ENCODE measurements at places on chromosomes 6 and 20.

GRCh38 chr6:45644720-45645119, 267.0 kb upstream of the SUPT3H start:
- no peak for DNase-seq

DNA sequence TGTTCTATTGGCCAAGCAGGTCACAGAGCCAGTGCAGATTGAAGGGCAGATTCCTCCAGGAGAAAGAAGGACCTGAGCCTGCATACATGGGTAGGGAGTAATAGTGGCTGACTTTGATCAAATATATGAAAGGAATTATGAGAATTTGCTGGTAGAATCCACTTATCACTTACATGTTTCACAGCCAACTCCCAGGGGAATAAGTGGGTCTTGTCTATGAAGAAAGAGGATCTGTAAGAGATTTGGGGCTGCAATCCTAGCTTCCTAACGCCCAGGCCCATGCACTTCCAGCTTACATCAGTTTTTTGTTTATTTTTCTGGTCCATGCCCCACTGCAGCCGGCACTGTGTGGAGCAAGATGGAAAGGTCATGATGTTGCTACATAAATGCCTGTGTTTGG, 107.9 kb upstream of the SYNDIG1 start:
- DNase-seq: no peak

- DNase-seq: no peak
These were observed 42.3 kb downstream of the TBPL1 start for GRCh38 chr6:133995296-133995695.

- no peak for DNase-seq
These were observed 15.2 kb upstream of the SIRT5 start for GRCh38 chr6:13559251-13559650.

DNA sequence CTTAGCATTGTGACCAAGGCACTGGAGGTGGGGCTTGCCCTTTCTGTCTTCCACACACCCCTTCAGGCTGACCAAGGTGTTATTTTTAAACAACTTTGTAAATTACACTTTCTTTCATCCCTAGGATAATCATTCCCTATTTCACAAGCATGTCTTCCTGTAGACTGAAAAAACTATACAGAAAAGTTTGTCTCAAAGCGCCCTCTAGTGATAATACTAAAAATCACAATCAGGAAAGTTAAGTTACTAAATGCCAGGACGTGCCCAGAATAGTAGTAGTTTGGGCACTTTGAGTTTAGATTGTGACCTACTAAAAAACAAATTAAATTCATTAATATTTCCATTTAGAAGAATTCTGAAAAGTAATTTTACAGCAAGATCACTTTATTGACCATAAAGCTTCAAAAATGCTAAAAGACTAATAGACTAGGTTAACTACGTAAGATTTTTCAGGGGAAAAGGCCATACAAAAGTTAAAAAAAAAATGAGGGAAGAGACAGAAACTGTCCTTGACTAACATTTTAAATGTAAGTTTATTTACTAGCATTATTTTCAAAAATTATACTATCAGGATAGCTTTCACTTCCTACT, 123.3 kb upstream of the DUSP22 start:
- no peak for DNase-seq

- no peak for DNase-seq
These were observed 9.0 kb upstream of the RALGAPA2 start for GRCh38 chr20:20721489-20721888.

DNA sequence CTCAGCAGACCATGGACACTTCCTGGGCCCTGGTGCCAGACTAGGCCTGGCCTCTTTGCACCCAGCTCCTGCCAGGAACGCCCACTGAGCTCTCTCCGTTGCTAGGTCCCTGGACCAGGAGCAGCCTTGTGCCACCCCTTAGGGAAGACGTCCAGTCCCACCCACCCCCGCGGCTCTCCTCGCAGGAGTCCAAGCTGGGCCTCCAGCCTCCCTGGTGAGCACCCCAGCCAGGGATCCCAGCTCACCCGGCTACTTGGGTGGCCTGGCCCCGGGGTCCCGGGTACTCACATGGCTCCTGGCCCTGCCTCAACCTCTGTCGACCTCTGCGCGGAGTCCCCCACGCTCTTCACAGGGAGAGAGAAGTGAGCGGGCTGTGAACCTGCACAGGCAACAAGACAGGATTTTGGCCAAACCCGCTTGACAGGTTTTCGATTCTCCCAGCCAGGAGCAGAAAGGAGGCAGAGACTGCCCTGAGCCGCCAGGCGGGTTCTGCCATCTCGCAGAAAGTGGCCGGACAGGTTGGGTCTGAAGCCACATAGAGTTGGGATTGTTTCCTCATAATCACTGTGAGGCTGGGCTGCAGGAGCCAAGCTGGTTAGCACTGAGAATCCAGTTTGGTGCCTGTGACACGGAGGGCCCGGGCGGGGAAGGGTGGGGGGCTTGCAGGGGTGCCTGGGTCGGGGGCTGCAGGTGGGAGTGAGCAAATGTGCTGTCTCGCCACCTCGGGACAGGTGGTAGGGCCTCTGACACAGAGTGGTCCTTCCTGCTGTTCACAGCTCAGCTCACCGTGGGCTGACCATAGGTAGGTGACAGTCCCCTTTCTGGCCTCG, at the start of gene RBBP8NL:
Gene RBBP8NL, minus strand, starts transcription at position 368 of the 830 bp plus-strand sequence. CDS start 7,892 bp downstream, outside the sequence.
- no peak for DNase-seq

DNA sequence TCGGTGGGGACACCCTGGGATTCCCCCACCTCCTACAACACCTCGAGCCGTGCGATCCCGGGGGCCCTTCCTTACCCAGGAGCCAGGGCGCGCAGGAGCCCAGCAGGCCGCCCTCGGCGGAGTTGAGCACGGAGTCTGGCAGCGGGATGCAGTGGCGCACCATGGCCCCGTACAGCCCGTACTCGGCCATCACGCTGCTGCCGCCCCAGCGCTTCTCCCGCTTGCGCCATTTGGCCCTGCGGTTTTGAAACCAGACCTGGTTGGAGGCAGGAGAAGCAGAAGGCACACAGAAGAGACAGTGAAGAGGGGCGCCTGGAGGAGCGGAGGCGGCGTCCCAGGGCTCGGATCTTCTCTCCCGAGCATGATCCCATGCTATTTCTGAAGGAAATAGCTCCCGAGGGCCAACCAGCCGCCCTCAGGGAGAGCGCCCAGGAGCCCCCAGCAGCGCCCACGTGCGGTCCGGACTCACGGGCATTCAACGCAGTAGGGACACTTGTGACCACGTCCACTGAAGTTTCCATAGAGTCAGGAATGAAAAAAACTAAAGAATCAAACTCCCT, 4.3 kb downstream of the VSX1 start:
- DNase-seq: no peak

- no peak for DNase-seq
These were observed 168.0 kb downstream of the GJA1 start for GRCh38 chr6:121603486-121603885.

DNA sequence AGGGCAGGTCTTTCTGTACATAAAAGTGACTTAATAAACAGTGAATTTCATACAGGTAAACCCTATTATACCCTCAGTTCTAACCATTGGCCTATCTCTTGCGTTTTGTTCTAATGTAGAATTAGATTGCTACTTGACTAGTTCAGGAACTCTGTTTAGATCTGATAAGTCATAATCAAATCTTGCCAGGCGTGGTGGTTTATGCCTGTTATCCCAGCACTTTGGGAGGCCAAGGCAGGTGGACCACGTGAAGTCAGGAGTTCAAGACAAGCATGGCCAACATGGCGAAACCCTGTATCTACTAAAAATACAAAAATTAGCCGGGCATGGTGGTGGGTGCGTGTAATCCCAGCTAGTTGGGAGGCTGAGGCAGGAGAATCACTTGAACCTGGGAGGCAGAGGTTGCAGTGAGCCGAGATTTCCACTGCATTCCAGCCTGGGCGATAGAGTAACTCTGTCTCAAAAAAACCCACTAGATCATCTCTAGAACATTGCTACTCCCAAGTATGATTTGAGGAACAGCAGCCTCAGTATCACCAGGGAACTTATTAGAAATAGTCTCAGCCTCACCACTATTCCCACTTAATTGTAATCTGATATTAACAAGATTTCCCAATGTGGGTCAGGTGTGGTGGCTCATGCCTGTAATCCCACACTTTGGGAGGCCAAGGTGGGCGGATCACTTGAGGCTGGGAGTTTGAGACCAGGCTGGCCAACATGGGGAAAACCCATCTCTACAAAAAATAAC, 12.2 kb downstream of the GTPBP2 start:
- DNase-seq: no peak

GRCh38 chr6:106253172-106253571, 72.4 kb downstream of the ATG5 start:
- DNase-seq: no peak

- DNase-seq: no peak
These were observed 1.2 kb downstream of the PANK2 start for GRCh38 chr20:3890398-3890751.

DNA sequence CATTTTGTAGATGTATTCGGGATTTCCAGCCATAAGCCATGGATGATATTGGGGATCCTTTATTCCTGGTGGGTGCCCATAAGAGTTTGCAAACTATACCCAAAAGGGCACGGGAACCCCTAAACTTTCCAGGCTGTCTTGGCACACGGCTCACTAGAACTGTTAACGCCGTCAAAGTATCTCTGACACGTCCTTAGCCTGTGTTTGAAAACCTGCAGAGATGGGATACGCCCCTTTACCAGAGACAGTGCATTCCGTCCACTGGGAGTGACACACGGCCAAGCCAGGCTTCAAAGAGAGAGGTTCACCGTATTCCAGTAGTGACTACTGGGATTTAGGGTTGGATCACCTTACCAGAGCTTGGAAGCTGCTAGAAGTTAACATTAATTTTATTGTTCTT, 95.0 kb downstream of the THBS2 start:
- no peak for DNase-seq

DNA sequence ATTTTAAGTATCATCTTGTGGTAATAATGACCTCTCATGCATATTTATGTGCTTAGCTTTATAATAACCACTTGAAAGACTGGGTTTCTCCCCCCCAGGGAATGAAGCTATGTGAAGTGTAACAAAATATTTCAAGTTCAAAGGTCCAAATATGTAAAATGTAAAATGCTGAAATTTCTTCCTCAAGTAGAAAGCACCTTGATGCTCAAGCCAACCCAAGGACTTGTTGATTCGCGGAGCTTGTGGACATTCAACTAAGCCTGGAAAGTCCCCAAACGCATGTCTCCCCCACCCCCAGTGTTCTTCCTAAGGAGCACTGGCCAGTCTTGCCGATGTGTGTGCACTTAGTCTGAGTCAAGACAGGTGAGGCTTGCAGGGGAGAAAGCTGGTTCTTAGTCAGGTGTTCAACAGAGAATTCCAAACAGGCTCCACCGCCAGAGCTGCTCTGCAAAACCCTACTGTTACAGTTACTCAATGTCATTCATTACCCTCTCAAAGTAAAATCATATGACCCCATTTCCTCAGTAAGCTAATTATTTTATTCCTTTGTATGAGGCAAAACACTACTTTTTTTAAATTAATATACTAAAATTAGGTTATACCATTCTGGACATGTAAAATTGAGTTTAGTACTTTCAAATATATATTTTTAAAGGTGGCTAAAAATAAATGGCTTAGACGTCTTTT, 46.9 kb upstream of the QKI start:
- no peak for DNase-seq

DNA sequence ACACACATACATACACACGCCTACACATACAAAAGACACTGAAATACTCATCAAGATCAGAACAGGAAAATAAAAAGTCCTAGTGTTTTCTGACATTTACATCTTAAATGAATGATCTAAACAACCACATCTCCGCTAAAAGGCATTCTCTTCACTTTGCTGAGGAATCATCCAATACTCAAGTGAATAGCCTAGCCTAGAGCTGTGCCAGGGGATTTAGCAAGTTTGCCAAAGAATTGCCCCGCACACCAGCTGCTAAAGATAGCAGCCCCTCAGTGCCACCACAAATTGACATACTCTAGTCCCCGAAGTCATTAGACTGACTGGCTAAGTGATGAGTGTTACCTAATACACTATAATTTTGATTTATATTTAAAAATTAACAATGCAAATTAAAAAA, 246.8 kb upstream of the POU3F2 start:
- no peak for DNase-seq

DNA sequence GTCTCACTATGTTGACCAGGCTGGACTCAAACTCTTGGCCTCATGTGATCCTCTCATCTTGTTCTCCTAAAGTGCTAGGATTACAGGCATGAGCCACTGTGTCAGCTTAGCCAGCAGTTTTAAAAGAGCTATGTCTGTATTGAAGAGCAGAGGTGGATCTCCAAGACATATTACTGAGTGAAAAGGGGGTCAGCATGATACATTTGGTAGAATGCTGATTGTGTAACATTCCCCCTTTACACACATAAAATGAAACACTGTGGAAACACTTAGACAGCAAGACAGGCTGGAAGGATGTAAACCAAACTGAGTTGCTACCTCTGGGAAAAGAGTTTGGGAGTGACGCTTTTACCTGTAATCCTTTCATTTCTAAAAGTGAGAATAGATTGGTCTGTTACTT, 1.7 kb upstream of the RIPOR3 start:
- no peak for DNase-seq

DNA sequence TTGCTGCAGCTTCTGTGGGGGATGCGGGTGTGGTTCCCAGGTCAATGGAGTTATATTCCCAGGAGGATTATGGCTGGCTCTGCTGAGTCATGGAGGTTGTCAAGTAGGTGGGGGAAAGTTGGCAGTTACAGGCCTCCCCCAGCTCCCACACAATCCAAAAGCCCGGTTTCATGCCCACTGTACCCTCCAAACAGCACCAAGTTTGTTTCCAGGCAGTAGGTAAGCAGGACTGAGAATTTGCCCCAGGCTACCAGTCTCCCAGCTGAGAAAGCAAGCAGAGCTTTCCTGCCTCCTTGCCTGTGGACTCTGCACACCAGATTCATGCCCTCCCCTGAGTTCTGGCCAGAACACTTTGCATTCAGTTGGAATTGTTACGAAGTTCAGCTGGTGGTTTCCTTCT, 578.2 kb downstream of the MEI4 start:
- no peak for DNase-seq
